ENCODE measurements at places on chromosomes 2 and 18. TPM values are rescaled to one million over a fixed set of nuclear protein-coding genes. Genes with fewer than 3 reads are reported as not detected.

The CXCR2 gene
- total RNA-seq = 0.19 TPM

DNA sequence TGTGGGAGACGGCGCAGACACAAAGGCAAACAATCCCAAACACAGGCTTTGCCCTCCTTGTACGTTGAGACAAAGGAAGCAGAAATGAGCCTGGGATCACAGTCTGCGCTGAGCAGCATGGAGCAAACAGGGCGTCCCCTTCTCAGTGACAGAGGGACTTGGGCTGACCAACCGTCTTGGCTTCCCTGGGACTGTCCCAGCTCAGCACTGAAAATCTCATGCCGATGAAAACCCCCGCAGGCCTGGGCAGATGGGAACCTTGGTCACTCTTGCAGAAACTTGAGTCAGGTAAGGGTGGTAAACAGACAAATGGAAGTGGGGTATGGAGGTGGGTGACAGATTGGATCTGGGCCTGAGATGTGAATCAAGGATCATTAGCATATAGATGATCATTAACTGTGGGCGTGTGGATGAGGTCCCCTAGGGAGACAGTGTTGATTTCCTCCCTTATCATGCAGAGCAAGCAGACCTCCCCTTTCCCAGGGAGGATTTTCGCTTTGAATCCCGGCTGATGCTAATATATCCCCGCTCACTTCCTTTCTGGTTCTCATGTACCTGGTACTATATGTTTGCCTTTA is 19.1 kb upstream of the SH3BP4 start:
- DNase-seq = no peak

DNA sequence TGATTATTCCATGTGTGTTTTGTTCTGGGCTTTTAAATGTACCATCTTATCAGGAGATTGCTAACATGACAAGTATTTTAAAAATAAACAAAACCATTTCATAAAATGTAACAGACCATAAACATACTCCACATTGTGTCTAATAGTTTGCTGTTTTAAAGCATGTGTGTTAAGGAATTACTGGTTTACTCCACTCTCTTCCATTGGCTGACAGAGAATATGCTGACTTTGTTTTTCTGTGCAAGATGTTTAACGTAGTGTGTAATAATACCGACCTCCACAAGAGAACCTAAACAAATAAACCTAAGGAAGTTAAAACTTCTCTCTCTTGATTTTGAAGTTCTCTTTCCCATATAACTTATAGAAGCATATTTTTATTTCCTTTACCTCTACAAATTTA is 17.0 kb upstream of the TMEM18 start:
- no peak for DNase-seq

The WDR43 gene
- 190 TPM for total RNA-seq

- DNase-seq = no peak
Measured at GRCh38 chr2:167509586-167509985, 621.3 kb downstream of the XIRP2 start.

DNA sequence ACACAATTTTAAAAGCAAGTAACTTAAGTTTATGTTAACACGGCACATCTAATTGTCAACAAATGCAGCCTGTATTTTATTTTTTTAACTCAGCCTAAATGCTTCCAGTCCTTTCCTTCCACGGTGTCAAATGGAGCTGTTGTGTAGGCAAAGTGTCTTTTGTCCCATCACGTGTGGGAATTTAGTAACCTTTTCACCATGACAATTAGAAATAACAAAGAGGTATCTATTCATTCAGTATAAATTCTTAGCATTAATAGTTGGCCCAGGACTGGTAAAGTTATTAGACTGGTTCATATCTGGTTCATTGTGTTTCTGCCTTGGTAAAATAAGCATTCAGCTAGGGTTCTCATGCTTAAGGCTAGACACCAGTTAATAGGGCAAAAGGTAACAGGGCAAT is 47.9 kb downstream of the FRZB start:
- no peak for DNase-seq

DNA sequence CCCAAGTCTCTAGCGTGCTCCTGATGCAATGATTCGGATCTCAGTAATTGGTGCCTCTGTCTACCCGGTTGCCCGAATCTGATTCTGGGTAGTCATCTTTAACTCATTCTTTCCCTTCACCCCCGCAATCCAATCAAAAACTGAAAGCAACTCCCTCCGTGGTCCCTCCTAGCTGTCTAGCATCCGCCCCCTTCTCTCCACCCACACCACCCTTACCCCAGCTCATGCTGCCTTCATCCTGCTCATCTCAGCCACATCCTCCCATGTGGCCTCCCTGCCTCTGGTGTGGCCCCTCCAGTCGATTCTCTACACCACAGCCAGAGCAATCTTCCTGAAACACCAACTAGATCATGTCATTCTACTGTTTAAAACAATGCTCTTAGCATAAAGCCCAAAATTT is 62.3 kb downstream of the TTC32 start:
- no peak for DNase-seq

The SKOR2 gene
- total RNA-seq = not detected

All from activated CD4-positive, alpha-beta T cell treated with anti-CD3 and anti-CD28 coated beads, Interleukin-2, amount 10 ng/mL, durations not matched to agents 24 days and 14 days (primary cell).